ENCODE measurements at places on chromosomes 4 and X. TPM values are rescaled to one million over a fixed set of nuclear protein-coding genes. Genes with fewer than 3 reads are reported as not detected.

- H3K4me1 ChIP-seq = peaks cover 28% of the 10 kb centered on the region
- peaks cover 3% of the 10 kb centered on the region for H3K36me3 ChIP-seq
- H3K4me3 ChIP-seq = peak overlapping the region; percentile 73
- DNase-seq = no peak
Observed at GRCh38 chr4:80058740-80059139, 14.3 kb downstream of the ANTXR2 start.

DNA sequence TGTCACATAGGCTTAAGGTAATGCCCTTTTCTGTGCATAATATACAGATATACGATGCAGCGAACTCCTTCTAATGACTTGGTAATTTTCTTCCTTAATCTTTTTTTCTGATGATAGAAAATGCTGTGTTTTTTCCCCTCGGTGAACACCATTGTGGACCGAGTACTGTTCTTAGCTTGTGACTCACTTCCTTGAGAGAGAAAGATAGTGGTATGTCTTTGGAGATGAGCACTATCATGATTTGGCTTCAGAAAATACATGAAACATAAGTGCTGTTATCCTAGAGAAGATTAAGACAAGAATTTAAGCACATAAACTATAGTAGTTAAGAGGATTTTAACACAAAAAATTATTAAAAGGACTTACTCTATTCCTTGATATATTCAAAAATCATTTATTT lies 63.9 kb downstream of the RS1 start:
- H3K36me3 ChIP-seq = peaks cover 14% of the 10 kb centered on the region
- no peak for DNase-seq
- H3K27ac ChIP-seq = no peak overlapping the region
- H3K4me1 ChIP-seq = no peaks in the 10 kb centered on the region

- H3K36me3 ChIP-seq = no peaks in the 10 kb centered on the region
- no peak overlapping the region for H3K4me3 ChIP-seq
- peaks cover 11% of the 10 kb centered on the region for H3K4me1 ChIP-seq
- no peak overlapping the region for H3K27ac ChIP-seq
- no peak for DNase-seq
Observed at GRCh38 chr4:88759895-88760290, 62.3 kb upstream of the NAP1L5 start.

- H3K36me3 ChIP-seq = no peaks in the 10 kb centered on the region
- DNase-seq = no peak
- H3K4me3 ChIP-seq = no peak overlapping the region
- peaks cover 4% of the 10 kb centered on the region for H3K27me3 ChIP-seq
- H3K4me1 ChIP-seq = no peaks in the 10 kb centered on the region
Observed at GRCh38 chrX:138018145-138018799, 452.3 kb downstream of the ZIC3 start.

DNA sequence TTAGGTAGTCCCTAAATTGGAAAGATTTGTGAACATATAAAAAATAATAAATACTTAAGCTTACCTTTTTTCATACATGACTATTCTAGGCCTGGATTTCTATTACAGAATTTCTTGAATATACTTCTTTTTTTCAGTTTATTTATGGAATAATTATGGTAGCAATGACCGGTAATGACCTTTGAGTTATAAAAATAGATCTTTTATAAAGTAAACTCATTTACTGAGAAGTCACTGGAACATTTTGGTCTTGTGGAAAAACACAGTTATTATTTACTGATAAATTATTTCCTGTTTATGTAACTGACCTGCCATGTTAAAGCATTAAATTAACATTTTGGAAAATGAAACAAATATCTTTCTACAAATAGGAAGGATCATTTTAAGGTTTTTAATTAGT lies 80.4 kb upstream of the RASGEF1B start:
- no peaks in the 10 kb centered on the region for H3K27me3 ChIP-seq
- H3K4me1 ChIP-seq = peaks cover 5% of the 10 kb centered on the region
- DNase-seq = no peak
- H3K27ac ChIP-seq = no peak overlapping the region

The NHSL2 gene
- total RNA-seq = 10.0 TPM

DNA sequence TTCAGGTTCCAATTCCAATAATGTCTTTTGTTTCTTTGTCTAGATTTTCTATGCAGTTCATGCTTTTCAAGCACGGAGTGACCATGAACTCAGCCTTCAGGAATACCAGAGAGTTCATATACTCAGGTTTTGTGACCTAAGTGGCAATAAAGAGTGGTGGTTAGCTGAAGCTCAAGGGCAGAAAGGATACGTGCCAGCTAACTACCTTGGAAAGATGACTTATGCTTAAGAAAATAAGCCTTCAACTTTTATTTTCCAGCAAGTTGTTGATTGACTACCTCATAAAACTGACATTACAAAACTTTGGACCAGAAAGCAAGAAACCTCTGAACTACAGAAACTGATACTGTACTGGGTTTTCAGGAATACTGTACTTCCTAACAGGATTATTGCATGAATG lies 30.8 kb downstream of the INTS12 start:
- H3K27me3 ChIP-seq = peaks cover 15% of the 10 kb centered on the region
- no peak overlapping the region for H3K27ac ChIP-seq
- H3K4me1 ChIP-seq = no peaks in the 10 kb centered on the region
- DNase-seq = no peak
- no peak overlapping the region for H3K4me3 ChIP-seq

GRCh38 chrX:119482481-119483480 lies 14.5 kb downstream of the SLC25A5 start:
- peak; percentile 53 for DNase-seq
- no peaks in the 10 kb centered on the region for H3K27me3 ChIP-seq
- H3K4me3 ChIP-seq = peak overlapping the region; percentile 83
- no peaks in the 10 kb centered on the region for H3K4me1 ChIP-seq
- peak overlapping the region; percentile 29 for H3K27ac ChIP-seq
- H3K36me3 ChIP-seq = no peaks in the 10 kb centered on the region

The RAI2 gene
- 0.18 TPM for total RNA-seq
